ENCODE measurements at places on chromosomes 3 and 15. TPM values are rescaled to one million over a fixed set of nuclear protein-coding genes. Genes with fewer than 3 reads are reported as not detected.

Gene FMN1
- 19.6 TPM for total RNA-seq

Gene CPLX3
- not detected for total RNA-seq

Gene MINAR1
- total RNA-seq = 1.1 TPM

Gene TRH
- total RNA-seq = 0.35 TPM

Gene VGLL3
- 7.5 TPM for total RNA-seq

Gene CMTM7
- 18.6 TPM for total RNA-seq

Gene KLHL24
- total RNA-seq = 178 TPM

Gene DYNLT2B
- total RNA-seq = 5.8 TPM

Gene WDR76
- 8.8 TPM for total RNA-seq

Gene NUP210
- total RNA-seq = 27.6 TPM

Gene ALCAM
- total RNA-seq = 60.4 TPM

Measured in metanephros (tissue), 2 donors.